Panc1 (cell line): ENCODE measurements at places on chromosomes 12 and 14. TPM values are rescaled to one million over a fixed set of nuclear protein-coding genes. Genes with fewer than 3 reads are reported as not detected.
A peak's percentile ranks its signal among the peaks of the same experiment; 100 is the strongest.

- DNase-seq: no peak
Observed at GRCh38 chr14:56648508-56649301, 69.1 kb downstream of the TMEM260 start.

Gene ANKS1B
- 9.7 TPM for total RNA-seq

Gene CELA1
- not detected for total RNA-seq

DNA sequence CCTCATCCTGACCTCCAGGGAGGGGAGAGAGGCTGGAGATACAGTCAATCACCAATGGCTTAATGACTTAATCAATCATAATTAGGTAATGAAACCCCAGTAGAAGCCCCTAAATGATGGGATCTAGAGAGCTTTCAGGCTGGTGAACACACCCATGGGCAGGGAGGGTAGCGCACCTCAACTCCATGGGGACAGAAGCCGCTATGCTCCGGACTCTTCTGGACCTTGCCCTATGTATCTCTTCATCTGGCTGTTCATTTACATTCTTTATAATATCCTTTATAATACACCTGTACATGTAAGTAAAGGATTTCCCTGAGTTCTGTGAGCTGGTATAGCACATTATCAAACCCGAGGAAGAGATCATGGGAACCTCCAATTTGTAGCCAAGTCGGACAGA is 205.9 kb downstream of the STXBP6 start:
- no peak for DNase-seq

DNA sequence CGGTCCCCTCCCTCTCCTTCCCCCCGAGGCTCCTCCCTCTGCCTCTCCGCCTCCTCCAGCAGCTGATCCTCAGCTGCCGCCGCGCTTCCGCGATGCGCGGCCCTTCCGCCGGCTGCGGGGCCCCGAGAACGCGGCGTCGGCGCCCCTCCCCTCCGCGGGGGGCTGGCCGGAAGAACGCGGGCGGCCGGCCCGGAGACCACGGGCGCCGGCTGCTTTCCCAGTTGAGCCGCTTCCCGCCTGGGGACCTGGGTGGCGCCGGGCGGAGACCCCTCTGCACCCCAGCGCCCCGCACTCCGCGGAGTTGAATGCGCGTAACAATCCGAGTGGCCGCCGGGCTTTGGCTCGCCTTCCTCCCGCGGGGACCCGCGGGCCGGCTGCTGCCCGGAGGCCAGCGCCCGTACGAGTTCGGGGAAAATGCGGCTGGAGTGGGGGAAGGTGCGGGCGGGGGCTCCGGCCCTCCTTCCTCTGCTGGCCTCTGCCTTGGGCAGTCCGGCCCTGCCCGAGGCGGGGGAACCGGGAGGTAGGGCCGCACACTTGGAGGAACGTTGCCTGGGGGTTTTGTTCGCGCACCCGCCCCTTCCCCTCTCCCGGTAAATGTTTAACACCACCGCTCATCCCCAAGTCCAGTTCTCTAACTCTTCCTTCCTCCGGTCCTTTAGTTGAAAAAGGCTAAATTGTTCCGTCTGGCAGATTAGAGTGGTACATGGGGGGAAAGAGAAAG is 393 bp upstream of the DCAF5 start:
- DNase-seq: no peak

Gene NRXN3
- total RNA-seq: not detected

Gene PDE3A
- 0.03 TPM for total RNA-seq

Gene TSHR
- total RNA-seq: not detected

- no peak for DNase-seq
Observed at GRCh38 chr12:20403230-20403629, 34.9 kb downstream of the PDE3A start.

DNA sequence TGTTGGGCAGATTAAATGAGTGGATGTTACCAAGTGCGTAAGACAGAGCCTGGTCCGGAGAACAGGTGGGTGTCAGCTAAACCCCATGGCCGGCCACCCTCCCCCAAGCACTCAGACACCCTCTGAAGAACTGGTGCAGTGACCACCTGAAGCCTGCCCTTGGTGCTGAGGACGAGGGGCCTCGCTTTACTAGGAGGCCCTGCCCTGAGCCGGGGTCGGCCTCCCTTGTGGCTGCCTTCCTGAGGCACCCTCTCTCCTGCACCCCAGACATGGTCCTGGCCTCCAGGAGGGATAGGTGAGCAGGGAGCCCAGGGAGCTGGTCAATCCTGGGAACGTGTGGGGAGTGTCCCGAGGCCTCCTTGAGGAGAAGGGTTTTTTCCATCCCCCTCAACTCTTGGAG is 4.9 kb upstream of the KIF26A start:
- no peak for DNase-seq

Gene FERMT2
- 33.3 TPM for total RNA-seq

- DNase-seq: no peak
Observed at GRCh38 chr12:62703011-62703380, 232.0 kb downstream of the PPM1H start.

DNA sequence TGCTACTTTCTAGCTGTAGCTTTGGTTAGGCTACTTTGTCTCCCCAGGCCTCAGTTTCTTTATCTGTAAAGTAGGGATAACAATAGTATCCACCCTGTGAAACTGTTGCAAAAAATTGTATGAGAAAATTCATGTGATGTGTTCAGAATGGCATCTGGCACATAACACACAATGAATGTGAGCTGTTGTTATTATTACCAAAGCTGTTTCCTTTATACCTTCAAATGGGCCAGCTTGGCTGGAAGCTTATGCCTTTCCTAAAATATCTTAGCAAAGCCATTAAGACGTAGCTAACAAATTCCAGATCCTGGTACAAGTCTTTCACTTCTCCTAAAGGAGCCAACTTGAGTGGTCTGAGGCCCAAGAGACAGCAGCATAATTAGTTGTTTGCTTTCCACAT is 25.2 kb upstream of the MANSC4 start:
- no peak for DNase-seq

- DNase-seq: no peak
Observed at GRCh38 chr14:60805841-60806430, 71.4 kb downstream of the MNAT1 start.

Gene OR4M1
- total RNA-seq: not detected

DNA sequence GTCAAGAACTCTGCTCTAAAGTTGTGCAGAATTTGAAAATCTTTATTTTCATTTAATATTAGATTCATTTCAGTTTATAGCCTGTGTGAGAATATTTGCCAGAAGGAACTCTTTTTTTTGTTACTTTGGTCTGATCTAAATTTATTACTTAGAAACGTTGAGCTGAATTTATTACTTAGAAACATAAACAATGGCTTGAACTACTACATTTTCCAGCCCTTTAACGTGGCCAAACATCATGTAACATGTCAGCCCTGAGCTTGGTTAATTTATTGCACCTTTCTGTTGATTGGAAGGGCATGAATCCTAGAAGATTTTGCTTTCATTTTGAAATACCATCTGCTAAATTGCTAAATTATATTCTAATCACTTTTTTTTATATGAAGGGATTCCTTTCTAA is 241.4 kb downstream of the TMEM117 start:
- DNase-seq: no peak

DNA sequence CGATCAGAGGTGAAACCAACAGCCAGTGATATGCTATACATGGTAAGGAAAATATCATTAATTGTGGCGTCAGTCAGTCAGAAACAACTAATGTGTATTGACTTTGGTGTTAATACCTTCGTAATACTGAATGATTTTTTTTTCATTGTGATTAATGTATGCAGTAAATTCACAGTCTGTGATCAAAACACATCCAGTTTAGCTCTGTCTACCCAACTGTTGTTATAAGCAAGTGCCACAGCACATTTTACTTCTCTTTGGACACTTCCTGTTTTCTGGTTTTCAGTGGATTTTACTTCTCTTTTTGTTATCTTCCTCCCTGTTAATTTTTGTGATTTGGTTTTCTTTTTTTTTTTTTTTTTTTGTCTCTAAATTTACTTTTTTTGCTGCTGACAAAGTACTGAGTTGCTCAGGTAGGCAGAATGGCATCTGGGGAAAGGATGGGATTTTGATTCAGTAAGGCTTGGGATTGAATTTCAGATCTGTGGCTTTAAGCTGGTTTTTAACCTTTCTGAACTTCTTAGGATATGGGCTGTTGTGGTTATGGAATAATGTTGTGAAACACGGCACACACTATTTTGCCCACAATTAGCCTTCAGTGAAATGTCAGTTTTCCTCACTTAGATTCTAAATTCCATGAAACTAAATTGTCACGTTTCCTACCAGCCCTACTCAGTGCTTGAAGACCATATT is 604 bp downstream of the GLIPR1 start:
- DNase-seq: no peak

- no peak for DNase-seq
Observed at GRCh38 chr14:77407158-77407557, 16.2 kb downstream of the NOXRED1 start.

DNA sequence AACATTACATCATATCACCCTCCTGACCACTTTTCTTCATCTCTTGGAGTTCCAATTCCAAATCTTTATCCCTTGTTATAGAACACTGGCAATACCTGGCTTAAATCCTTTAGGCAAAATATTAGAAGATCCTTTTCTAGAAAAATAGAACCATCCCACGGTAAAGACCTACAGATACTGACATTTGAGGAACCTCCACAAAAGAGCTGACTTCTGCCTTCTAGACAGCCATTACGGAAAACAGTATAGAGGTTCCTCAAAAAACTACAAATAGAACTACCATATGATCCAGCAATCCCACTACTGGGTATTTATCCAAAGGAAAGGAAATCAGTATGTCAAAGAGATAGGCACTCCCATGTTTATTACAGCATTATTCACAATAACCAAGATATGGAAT is 241.7 kb upstream of the AMIGO2 start:
- no peak for DNase-seq

Gene GLI1
- 6.5 TPM for total RNA-seq

- no peak for DNase-seq
Observed at GRCh38 chr12:24185782-24186181, 236.3 kb upstream of the SOX5 start.

Gene PTPN6
- 13.7 TPM for total RNA-seq

DNA sequence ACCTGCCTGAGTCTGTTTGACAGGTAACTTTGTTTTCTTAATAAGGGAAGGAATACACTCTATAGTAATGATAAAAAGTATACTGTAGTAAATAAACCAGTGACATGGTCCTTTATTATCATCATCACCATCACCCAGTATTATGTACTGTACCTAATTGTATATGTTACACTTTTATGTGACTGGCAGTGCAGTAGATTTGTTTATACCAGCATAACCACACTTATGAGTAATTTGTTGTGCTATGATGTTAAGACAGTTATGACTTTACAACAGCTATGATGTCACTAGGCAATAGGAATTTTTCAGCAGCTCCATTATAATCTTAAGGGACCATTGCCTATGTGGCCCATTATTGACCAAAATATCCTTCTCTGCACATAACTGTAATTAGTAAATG is 155.0 kb downstream of the NUBPL start:
- no peak for DNase-seq

Gene TMPRSS12
- not detected for total RNA-seq

DNA sequence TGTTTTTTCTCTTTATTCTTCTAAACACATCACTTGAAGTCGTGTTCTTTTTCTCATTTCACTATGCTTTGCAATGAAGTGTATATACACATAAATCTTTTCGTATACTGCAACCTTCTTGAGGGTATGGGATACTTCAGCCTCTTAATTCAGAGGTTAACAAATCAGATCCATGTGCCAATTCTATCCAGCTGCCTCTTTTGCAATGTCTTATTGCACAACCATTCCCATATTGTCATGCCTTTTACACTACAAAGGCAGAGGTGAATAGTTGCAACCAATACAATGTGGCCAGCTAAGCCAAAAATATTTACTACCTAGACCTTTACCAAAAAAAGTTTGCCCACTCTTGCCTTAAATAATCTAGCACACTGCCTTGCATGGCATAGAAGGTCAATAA is 224.5 kb upstream of the FOXG1 start:
- DNase-seq: no peak

- no peak for DNase-seq
Observed at GRCh38 chr12:68349921-68350606, 17.9 kb upstream of the MDM1 start.

DNA sequence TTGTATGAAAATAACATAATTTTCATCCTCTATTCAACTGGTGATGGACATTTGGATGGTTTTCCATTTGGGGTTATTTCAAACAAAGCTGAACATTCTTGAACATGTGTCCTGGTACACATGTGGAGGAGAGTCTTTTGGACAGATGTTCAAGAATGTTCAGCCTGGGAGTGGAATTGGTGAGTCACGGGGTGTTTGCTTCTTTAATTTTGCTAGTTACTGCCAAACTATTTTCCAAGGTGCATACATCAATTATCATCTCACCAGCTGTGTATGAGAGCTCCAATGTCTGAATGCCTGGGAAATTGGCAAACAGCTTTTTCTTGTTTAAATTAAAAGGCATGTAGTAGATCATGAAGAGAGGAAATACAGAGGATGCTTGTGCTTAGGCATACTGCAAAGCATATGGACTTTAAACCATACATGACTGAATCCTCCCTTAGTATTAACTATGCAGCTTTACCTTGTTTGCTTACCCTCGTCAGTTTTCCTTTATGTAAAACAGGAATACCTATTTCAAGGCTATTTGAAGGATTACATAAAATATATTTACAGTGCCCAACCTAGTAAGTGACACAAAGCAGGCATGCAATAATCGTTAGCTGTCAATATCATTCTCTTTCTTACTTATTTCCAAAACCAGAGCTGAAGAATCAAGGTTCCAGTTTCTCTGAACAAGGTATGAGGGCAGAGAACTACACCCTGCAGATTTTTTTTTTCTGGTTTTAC is 152.1 kb downstream of the ITPR2 start:
- no peak for DNase-seq

- DNase-seq: no peak
Observed at GRCh38 chr12:96047229-96048211, 12.1 kb upstream of the LTA4H start.

GRCh38 chr12:38682521-38682920 is 222.9 kb downstream of the CPNE8 start:
- DNase-seq: no peak

DNA sequence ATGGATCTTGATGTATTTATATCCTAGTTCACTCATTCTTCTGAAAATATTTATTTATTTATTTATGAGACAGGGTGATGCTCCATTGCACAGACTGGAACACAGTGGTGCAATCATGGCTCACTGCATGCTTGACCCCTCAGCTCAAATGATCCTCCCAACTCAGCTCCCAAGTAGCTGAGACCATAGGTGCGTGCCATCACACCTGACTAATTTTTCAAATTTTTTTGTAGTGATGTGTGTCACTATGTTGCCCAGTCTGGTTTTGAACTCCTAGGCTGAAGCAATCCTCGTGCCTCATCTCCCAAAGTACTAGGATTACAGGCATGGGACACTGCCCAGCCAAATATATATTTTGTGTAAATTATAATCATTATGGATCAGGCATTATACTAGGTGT is 595.6 kb upstream of the ATP2B1 start:
- DNase-seq: no peak

DNA sequence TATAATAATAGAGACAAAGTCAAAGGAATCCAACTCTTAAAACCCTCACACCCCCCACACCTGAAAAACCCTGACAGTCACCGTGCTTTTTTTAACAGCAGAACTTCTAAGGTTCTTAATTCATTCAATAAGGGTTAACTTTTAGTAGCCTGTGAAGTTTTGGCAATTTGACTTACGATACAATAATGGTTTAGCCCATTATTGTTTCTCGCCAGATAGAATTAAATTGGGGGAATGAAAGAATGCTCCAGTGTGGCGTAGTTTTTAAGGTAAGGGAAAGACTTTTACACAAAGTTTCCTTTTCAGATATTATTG is 604 bp upstream of the MAGOHB start:
- no peak for DNase-seq

GRCh38 chr12:71218616-71219015 is 60.8 kb upstream of the TSPAN8 start:
- DNase-seq: no peak

- DNase-seq: peak; percentile 18
Observed at GRCh38 chr12:77152623-77153193, 87.3 kb upstream of the E2F7 start.

- DNase-seq: no peak
Observed at GRCh38 chr12:12628013-12628412, 16.3 kb downstream of the CREBL2 start.
